Naive thymus-derived CD8-positive, alpha-beta T cell (primary cell): ENCODE measurements at places on chromosomes 3 and 15. TPM values are rescaled to one million over a fixed set of nuclear protein-coding genes. Genes with fewer than 3 reads are reported as not detected.

The NPRL2 gene
- 63.8 TPM for total RNA-seq

The GABRR3 gene
- not detected for total RNA-seq

The LYZL4 gene
- total RNA-seq: not detected

The OR5H6 gene
- not detected for total RNA-seq

The GOLGA6L7 gene
- not detected for total RNA-seq

The TMEM108 gene
- not detected for total RNA-seq

The C15orf39 gene
- 20.7 TPM for total RNA-seq

The DNAJA4 gene
- total RNA-seq: 51.4 TPM

The TMEM158 gene
- not detected for total RNA-seq

The AADACL2 gene
- not detected for total RNA-seq

The SLC9A9 gene
- total RNA-seq: 10.9 TPM

The ATP13A5 gene
- total RNA-seq: not detected

The NR2E3 gene
- not detected for total RNA-seq

The SLCO2A1 gene
- not detected for total RNA-seq

The PATL2 gene
- total RNA-seq: 69.9 TPM

The FOXB1 gene
- total RNA-seq: not detected
